ENCODE measurements at places on chromosomes 16 and 17.

DNA sequence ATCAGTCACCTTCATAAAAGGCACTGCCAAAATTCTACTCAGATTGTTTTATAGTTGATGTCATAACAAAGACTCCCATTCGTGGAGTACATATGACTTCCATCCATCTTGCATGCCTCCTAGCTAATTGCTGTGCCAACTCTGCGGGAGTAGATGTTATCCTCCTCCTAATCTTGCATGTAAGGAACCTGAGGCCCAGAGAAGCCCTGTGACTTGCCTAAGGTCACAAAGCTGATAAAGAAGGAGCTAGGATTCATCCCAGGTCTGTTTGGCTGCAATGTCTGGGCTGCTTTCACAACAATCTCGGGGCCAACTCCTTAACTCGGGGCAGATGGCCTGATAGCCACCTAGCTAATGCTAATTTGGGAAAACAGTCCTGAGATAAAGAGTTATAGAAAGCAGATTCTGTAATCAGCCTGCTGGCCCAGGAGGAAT is 87.3 kb downstream of the YPEL2 start:
- no peak for DNase-seq

GRCh38 chr17:74981979-74982662 is 5.3 kb upstream of the CDR2L start:
- DNase-seq = peak; percentile 88

GRCh38 chr16:70345840-70346239 is 863 bp upstream of the DDX19A start:
- no peak for DNase-seq

- DNase-seq = no peak
Observed at GRCh38 chr16:88339930-88340754, 42.6 kb upstream of the ZNF469 start.

GRCh38 chr17:13542636-13543035 is 59.1 kb downstream of the HS3ST3A1 start:
- DNase-seq = no peak

DNA sequence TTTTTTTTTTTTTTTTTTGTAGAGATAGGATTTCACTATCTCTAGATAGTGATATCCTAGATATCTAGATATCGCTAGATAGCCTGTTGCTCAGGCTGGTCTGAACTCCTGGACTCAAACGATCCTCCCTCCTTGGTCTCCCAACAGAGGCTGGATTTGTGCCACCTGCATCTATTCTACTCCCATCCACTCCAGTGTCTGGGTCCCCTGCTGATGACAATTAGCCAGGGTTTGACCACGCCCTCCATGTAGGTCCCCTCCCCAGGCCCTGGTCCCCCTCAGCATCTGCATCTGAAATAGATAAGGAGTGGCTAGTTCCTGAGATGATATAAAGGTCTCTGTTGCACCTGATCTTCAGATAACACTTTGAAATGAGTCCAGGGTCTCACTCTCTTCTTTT is 2.2 kb downstream of the ZNF688 start:
- no peak for DNase-seq

DNA sequence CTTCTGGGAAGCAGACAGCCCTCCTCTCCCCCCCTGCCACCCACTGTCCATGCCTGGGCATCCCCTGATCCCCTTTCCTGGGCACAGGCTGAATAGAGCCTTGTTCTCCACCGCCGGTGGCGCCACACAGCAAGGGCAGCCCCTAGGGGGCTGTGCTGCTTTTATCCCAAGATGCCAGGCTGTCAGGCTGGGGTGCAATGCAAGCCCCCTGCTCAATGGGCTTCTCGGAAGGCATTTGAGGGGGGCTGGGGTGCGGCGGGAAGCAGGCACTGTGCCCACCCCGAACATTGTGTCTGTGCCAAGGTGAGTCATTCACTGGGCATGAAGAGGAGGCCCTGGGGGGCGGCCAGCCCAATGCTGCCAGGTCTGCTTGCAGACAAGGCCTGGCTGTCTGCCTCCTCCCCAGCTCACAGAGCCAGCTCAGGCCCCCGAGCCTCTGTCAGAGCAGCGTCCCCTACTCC is 1.5 kb upstream of the GFAP start:
- DNase-seq = no peak

GRCh38 chr17:82957469-82957795 is 117.6 kb upstream of the ZNF750 start:
- DNase-seq = no peak

DNA sequence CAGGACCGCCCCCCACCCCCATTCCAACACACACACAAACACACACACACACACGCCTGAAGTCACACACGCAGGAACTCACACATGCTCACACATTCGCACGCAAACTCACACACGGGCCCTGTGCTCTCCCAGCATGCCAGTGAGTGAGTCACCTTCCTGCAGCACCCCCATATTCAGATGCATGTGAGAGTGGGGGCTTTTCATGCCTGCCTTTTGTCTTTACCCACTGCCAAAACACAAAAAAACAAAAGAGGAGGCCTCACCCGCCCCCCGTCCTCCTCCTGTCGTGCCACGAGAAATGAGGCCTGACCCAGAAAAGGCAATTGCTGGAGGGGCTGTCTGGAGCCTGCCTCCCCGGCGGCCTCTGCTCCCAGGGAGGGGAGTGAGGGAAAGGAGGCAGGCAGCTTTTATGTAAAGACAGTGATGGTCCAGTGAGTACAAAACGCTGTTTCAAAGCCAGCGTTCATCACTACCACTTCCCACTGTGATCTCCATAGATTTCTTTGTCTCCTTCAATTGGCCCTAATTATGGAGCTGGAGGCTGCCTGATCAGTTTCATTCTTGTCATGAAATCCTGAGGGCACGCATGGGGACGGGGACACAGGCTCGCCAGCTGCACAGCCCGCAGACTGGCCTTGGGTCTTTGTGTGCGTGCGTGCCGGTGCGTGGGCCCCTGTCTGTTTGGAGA is 29.5 kb upstream of the GSE1 start:
- DNase-seq = no peak

DNA sequence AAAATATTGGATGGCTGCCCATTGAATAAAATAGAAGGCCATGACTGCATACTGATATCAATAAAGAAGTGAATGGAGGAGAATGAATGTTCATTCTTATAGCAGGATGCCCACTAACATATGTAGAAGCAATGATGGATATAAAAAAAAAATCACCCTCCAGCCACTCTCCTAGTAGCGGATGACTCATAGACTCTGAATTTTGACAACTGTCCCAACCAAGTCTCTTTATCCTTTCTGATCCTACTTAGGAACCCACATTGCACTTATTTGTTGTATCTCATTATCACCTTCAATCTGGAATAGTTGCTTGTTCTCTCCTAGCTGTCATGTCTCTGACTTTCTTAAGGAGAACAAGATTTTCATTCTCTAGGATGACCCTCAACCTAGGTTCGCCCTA is 429.9 kb downstream of the HS3ST3B1 start:
- DNase-seq = no peak

- DNase-seq = no peak
Observed at GRCh38 chr17:68424861-68425260, 32.4 kb downstream of the WIPI1 start.

DNA sequence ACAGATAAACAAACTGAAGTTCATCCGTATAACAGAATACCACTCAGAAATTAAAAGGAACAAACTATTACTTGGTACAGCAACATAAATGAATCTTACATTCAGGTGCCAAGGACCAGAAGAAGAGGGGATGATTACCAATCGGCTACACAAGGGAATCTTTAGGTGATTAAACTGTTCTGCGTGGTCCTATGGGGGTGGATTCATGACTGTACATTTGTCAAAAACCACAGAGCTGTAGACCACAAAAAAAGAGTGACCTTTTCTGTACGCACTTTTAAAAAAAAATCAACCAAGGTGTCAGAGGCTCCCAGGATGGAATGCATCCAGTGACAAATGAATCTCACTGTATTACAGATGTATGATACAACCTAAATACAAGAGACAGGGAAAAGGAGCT is 110.8 kb downstream of the CDYL2 start:
- DNase-seq = no peak

GRCh38 chr17:78383725-78384471 is 5.4 kb downstream of the PGS1 start:
- peak; percentile 52 for DNase-seq

DNA sequence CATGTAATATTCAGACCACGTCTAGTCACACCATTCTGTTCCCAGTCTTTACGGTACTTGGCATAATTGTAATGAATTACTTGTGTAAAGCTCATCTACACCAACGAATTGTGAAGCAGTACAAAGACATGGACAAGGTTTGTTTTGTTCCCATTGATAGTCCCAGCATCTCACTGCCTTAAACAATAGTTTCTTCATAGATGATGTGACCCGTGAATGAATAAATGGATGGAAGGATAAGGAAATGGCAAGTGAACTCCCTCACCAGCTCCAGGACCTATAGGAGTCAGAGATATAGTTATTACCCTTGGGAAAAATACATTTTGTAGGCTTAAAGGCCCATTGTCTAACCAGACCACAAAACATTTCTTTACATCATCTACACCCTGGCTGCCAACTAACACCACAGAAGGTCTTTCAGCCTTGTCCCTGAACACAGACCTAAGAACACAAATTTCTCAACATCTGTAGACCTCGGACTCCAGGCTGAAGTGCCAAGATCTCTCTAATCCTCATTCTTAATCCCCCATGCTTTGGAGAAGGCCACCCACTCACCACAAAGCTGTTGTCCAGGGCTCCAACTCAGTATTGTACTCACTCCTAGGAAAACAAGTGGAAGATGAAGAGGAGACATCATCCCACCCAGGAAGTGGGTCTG is 38.2 kb downstream of the MAF start:
- DNase-seq = no peak

- no peak for DNase-seq
Observed at GRCh38 chr16:65313936-65314626, 192.2 kb upstream of the CDH11 start.

- no peak for DNase-seq
Observed at GRCh38 chr17:57572062-57572461, 173.0 kb downstream of the CCDC182 start.

DNA sequence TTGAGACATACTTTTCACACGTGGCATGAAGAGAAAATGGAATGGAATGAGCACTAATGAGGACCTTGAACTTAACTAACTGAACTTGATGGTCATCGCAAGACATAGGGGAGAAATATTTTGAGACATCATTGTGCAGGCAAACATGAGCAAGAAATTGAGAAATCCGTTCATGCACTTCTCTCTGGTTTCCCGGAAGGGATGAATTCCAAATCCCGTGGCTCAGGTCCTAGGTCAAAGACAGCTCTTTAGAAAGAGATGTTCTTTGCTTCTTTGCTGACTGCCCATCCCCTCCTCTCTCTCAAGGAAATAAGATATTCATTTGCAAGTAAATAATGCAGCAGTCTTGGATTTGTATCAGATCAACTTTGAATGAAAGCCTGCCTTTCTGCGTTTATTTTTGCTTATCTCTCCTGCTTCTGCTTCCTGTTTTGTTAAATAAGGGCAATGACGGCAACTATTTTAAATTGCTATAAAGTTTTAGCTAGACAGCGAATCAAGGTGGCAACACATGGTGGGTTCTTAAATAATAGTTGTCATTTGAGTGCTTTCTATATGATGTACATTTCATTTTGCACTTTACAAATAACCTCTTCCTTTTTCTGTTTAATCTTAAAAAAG is 657.8 kb downstream of the MAF start:
- no peak for DNase-seq

DNA sequence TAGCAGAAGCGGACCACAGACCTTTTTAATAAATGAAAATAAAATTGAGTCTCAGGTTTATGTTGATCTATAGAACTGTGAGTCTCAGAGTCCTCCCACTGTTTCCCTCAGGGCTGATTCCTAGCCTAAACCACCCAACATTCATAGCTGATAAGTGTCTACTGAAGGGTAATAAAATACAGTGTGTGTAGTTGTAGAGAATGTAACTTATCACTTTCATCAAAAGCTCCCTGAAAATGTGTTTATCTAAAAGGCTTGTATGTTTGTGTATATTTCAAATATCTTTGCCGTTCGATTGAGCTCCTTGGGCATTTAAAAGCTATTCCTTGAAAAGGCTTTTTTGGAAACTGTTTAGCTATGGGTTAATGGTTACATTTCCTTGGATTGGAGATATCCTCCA is 740.3 kb upstream of the SOX9 start:
- no peak for DNase-seq

GRCh38 chr17:74045608-74046280 is 157.7 kb upstream of the RPL38 start:
- DNase-seq = no peak

DNA sequence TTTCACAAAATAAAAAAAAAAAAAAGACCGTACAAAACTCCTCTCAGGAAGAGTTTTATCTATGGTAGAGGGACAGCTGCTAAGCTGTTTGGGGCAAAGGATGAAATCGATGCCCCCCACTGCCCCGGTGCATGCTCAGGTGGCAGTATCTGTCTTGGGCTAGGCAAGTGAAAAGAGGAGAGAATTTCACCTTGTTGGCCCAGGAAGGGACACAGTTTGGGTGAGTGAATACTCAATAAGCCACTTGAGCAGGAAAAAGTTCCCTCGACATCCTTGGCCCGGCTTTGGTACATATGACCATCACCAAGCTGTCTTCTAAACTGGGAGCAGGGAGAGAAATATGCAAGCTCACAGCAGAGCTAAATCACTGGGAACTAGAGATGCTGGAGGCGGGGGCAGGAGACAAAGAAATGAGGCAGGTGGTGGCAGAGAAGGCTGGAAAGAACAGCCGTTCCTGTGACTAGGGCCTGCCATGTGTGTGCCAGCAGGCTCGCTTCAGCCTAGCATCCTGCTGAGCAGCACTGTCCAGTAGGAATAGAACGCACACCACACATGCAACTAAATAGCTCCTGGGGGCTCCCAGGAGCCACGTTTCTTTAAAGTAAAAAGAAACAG is 8.2 kb upstream of the EIF1 start:
- no peak for DNase-seq

DNA sequence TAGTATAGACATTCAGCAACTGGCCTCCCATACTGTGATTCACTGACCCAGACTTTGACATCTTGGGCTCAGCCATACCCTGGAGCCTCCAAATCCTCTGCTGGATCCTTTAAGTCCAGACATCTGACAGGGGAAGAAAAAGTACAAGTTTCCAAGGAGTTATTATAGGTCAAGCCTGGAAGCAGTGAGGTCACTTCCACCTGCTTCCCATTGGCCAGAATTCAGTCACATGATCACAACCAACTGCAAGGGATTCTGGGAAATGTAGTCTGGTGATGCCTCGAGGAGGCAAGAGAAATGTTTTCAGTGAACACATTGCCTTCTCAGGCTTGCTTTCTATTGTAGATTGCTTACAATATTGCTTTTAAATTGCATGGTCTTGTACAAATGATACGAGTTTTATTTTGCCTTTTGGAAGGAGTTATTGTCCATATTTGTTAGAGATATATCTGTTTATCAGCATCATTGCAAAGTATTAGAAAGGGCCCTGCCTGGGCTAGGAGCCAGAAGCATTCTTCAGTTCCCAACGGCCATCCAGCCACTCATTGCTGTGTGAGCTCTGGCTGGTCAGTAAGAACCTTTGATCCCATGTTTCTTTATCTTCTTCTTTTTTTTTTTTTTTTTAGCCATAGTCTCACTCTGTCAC is 696.9 kb downstream of the WWOX start:
- DNase-seq = peak; percentile 24

GRCh38 chr17:27669136-27669535 is 38.1 kb downstream of the LGALS9 start:
- DNase-seq = no peak
